ENCODE measurements at places on chromosomes 3 and 15. TPM values are rescaled to one million over a fixed set of nuclear protein-coding genes. Genes with fewer than 3 reads are reported as not detected.

GRCh38 chr3:2661078-2661477 lies 449.1 kb downstream of the IL5RA start:
- DNase-seq, result no peak

The CELSR3 gene
- total RNA-seq, result 28.5 TPM

- no peak for DNase-seq
Observed at GRCh38 chr3:191301017-191301416, 28.2 kb upstream of the CCDC50 start.

- DNase-seq, result peak; percentile 55
Observed at GRCh38 chr3:174002543-174002942, 605.0 kb downstream of the NLGN1 start.

The GOLGA6L6 gene
- not detected for total RNA-seq

DNA sequence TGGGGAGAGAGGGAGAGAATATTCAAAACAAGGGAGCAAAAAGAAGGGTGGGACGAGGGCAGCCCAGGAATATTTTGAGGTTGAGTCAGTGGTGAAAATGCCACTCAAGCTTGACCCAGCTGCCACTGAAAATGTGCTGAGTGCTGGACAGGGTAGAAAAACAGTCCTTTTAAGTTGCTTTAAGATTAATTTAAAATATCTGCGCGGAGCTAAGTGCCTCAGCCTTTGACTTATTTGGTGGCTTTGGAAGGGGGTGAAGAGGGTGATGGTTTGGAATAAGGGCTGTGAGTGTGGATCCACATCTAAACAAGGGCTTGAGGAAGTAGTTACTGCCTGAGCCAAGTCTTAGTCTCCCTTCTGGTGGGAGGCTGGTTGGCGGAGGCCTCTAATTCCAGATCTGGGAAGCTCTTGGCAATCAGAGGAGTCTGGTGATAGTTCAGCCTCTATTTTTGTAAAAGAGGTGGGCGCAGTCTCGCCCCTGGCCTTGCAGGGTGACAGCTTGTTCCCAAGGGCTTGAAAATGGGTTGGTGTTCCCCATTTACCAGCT lies 280.8 kb upstream of the ROPN1 start:
- DNase-seq, result no peak

DNA sequence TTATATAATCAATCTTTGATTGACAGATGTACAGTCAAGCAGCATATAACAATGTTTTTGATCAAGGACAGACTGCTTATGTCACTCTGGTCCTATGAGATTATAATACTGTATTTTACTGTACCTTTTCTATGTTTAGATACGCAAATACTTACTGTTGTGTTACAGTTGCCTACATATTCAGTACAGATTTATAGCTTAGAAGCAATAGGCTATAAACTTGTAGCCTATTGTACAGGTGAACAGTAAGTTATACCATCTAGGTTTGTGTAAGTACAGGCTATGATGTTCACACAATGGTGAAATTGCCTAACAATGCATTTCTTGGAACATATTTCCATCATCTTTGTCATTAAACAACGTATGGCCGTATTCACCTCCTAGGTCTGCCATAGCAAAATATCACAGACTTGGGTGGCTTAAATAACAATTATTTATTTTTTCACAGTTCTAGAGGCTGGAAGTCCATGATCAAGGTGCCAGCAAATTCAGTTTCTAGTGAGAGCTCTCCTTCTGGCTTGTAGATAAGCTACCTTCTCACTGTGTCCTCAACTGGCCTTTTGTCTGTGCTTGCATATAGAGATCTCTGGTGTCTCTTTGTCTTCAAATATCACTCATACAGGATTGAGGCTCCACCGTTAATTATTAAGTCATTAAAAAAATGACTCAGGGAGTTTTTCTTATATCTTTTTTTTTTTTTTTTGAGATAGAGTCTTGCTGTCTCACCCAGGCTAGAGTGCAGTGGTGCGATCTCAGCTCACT lies 89.1 kb downstream of the EBLN2 start:
- DNase-seq, result no peak

DNA sequence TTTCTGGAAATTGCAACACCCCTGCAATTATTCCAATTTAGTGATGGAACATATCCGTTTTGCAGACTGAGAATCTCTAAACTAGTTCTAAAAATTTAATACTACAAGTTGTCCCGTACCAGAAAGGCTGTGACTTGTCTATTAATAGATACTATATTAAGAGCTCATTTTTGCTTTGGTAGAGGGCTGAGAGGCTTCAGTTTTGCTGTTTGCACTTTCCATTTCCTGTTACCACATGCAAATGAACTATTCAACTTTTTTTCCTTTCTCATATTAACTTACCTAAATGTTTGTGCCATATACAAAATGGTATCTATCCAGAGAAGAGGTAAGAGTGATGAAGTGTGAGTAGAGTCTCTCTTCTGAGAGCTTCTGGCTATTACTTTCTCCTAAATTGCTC lies 101.5 kb upstream of the CRBN start:
- no peak for DNase-seq

The LNP1 gene
- 1.8 TPM for total RNA-seq

DNA sequence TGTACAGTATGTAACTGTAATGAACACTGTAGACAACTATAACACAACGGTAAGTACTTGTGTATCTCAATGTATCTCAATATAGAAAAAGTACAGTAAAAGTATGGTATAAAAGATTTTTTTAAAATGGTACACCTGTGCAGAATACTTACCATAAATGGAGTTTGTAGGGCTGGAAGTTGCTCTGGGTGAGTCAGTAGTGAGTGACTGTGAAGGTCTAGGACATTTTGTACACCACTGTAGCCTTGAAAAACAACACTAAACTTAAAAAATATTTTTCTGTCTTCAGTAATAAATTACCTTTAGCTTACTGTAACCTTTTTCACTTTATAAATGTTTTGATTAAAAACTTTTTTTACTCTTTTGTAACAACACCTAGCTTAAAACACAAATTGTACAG lies 142.9 kb downstream of the ATG7 start:
- no peak for DNase-seq

The IGSF11 gene
- 0.56 TPM for total RNA-seq

The FEZF2 gene
- not detected for total RNA-seq

DNA sequence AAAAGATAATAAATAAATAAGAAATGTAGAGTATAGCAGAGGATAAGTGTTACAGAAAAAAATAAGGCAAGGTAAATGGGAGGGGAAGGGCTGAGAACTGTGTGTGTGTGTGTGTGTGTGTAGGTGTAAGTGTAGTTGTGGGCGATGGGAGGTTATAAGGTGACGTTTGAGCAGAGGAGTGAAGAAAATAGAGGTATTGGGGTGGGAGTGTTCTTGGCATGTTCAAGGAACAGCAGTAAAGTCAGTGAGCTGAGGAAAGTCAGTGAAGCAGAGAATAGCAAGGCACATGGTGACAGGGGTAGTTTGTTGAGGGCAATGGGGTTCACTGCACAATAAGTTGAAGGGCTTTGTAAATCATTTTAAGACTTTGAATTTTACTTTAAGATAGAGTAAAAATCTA lies 30.9 kb upstream of the ZNF148 start:
- DNase-seq, result no peak

The ITIH1 gene
- 0.47 TPM for total RNA-seq

The NR1I2 gene
- total RNA-seq, result 6.0 TPM

DNA sequence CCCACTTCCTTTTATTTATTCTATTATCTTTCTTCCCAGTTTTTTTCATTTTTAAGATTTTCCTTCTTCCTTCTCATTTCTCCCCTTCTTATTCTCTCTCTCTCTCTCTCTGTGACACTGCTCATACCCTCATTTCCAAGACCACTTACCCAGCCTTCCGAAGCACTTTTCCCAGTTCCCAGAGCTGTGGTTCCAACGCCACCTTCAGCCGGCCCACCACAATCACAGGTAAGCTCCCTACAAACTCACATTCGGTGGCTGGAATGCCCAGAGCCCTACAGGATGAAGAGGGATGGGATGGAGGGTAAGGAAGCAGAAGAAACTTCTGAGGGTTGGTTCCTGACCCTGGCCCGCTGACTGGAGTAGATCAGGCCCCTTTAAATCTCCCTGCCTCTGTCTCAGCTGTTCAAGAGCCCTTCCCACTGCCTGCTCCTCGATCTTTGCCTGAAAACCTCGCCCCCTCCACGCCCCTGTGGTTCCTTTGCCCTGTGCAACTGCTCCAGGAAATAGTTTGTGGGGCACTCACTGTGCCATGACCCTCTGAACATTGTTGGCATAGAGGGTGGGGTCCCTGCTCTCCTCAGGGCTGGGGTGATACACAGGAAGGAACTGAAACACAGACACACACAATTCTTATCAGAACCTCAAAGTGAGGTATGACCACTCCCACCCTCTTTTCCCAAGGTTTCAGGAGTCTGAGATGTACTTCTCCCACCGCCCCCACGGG lies 4.8 kb downstream of the LPCAT4 start:
- DNase-seq, result no peak

The GOLGA8N gene
- total RNA-seq, result 0.45 TPM

DNA sequence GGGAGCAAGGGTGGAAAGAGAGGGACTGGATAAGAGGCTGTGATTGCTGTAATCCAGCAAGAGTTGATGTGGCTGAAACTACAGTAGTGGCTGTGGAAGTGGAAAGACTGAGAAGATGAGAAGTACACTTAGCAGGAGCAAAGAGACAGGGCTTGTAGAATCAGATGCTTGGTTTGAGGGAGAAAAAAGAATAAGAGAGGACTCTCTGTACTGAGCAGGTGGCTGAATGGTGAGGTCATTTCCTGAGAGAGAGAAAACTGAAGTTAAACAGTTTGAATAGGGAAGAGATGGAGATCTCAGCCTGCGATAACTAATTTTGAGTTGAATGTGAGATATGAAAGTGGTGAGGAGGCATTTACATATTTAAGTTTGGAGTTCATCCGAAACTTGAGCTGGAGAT lies 95.8 kb upstream of the SLC25A36 start:
- no peak for DNase-seq

- no peak for DNase-seq
Observed at GRCh38 chr3:57960174-57960505, 48.1 kb upstream of the FLNB start.

The CSPG5 gene
- total RNA-seq, result 6.1 TPM

DNA sequence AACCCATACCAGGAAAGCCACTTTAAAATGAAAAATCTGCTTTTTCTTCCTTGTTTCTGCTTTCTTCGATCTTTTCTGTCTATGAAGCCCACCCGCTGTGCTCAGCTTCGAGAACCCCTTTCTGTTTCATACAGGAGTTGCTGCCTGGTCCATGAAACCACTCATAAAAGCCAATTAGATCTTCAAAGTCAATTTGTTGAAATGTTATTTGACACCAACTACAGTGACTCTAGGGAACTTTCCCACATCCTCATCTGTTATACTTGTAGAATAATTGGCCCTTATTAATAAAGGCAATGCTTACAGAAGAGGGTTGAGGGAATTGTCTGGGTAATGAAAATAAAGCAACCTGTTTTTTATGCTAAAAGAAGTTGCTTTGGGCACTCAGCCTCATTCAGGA lies 523.6 kb downstream of the OCA2 start:
- no peak for DNase-seq

DNA sequence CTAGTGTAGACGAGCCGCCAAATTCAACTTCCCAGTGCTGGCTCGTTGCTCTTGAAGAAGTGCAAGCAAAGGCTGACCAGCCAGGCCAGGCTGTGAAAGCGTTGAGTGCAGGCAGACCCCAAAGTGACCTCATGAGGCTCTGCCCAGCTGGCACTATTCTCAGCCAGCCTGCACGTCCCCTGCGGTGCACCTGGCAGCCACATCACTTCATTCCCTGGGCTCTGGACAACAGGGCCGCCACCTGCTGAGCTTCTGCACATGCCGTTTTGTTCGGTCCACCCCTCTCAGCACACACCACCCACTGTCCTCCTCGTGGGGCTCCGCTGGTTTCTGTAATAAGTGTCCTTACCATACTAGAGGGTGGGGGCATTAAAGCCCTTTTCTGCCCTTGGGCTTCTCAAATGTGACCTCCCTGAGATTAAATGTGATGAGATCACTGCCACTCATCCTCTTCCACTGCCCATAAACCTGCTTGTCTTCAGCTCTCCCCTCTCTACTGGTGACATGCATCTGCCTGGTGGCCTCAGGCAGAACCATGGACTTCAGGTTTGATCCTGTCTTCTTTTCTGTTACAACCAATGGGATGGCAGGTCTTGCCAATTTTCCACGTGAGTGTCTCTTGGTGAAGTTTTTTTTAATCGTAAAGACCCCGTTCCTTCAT lies 6.1 kb downstream of the RASGRF1 start:
- no peak for DNase-seq

GRCh38 chr3:69986419-69986818 lies 13.1 kb upstream of the SAMMSON start:
- DNase-seq, result no peak

The CIP2A gene
- 36.9 TPM for total RNA-seq

GRCh38 chr3:147216143-147216673 lies 190.1 kb downstream of the ZIC4 start:
- DNase-seq, result no peak

The XCR1 gene
- not detected for total RNA-seq

DNA sequence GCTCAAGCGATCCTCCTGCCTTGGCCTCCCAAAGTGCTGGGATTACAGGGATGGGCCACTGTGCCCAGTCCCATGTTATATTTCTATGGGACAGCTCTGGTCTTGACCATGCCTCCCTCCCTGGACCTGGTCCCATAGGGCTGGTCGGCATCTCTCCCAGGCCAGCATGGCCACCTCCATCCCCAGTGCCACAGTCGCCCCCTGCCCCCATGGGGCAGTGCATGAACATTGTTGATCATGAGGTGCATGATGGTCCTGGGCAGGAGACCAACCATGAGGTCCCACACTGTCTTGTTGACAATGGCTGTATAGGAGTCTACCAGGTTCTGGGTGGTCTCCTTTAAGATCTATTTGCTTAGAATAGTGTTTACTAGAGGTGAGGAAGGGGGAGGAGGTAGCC lies 6.5 kb downstream of the RPS17 start:
- DNase-seq, result no peak

The CCR2 gene
- not detected for total RNA-seq

The ACTC1 gene
- not detected for total RNA-seq

DNA sequence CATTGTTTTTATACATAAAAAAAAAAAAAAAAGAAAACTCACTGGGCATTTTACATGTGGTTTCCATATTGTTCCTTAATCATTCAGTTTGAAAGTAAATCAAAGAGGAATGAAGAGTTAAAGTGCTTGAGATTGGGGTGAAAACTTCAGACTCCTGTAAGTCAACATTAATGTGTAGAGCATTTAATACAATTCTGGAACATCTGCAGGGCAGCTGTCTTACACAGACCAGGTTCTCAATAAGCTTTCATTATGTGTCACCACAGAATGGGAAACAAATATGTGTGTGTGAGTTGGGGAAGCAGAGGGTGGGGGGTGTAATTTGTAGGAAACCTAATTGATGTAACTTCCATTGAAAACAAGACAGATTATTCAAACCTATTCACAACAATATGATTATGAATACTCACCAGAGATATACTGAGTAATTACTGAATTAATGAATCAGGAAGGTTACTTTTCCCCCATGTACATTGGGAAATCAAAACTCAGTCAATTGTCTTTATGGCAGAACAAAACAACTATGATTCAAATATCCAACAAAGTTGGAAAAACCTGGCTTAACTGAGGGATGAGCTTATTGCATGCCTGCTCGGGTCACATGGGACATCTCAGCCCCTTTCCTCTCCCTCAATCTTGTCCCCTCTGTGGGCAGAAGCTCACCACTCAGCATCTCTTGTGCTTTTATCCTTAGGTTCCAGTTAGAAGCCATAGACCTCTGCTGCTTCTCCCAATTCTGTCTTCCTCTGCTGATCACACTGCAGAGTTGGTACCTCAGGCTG lies 281.2 kb upstream of the THBS1 start:
- no peak for DNase-seq

The BNIP2 gene
- 83.6 TPM for total RNA-seq

The LYZL4 gene
- total RNA-seq, result not detected

GRCh38 chr3:20511863-20512505 lies 326.0 kb upstream of the SGO1 start:
- peak; percentile 12 for DNase-seq

GRCh38 chr3:61668317-61668864 lies 107.0 kb downstream of the PTPRG start:
- DNase-seq, result no peak

The CLEC3B gene
- not detected for total RNA-seq
